Stimulated activated effector memory CD8-positive, alpha-beta T cell treated with anti-CD3 and anti-CD28 coated beads, Interleukin-12 subunit alpha, Interleukin-12 subunit beta, amount 100 ng/mL, for 72 hours (primary cell): ENCODE measurements at places on chromosomes 7 and 10.

DNA sequence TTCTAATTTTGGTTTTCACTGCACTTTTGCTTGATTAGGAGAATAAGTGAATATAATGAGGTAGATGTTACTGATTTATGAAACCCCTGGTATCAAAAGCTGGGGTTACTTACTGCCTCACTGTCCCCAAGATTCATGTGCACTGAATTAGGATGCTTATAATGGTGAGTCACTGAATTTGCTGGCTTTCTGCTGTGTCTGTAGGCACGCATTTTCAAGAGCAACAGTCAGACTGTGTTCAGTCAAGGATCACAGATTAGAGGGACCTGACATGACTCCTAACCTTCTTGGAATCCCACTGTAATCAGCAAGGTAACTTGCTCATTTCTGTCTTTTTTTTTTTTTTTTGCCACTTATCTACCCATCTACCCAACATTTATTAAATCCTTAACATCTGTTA, 59.7 kb downstream of the GPR85 start:
- no peak for DNase-seq

GRCh38 chr7:147207988-147208387, 1091.4 kb downstream of the CNTNAP2 start:
- DNase-seq = no peak

- DNase-seq = no peak
These were observed at the start of gene HK1 for GRCh38 chr10:69278446-69278963. TSS of gene HK1 (plus strand) at chr10:69278496.

- peak; percentile 57 for DNase-seq
These were observed 519 bp downstream of the ITGB8 start for GRCh38 chr7:20330928-20331909.

- no peak for DNase-seq
These were observed 16.9 kb upstream of the NKX6-2 start for GRCh38 chr10:132802694-132803320.
